ENCODE measurements at places on chromosomes 6 and 20. TPM values are rescaled to one million over a fixed set of nuclear protein-coding genes. Genes with fewer than 3 reads are reported as not detected.

DNA sequence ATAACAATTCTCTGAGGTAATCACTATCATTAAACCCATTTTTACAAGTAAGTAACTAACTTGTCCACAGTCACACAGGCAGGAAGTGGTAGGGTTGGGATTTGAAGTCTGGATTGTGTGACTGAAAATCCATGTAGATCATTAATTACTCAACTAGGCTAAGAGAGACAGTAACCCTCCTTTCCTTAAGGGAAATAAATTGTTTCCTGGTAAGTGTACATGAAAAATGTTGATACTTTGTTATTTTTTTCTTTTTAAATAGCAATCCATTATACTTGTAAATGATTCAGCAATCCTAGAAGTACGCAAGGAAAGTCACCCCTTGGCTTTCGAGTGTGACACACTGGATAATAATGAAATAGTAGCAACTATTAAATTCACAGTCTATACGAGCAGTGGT is 11.6 kb downstream of the SPACA1 start:
- no peak overlapping the region for H3K27ac ChIP-seq
- no peaks in the 10 kb centered on the region for H3K27me3 ChIP-seq
- no peak for DNase-seq
- no peaks in the 10 kb centered on the region for H3K36me3 ChIP-seq

The RRAGD gene
- total RNA-seq: 56.4 TPM

The IP6K3 gene
- 17.3 TPM for total RNA-seq

The SNAP25 gene
- total RNA-seq: 9.3 TPM

DNA sequence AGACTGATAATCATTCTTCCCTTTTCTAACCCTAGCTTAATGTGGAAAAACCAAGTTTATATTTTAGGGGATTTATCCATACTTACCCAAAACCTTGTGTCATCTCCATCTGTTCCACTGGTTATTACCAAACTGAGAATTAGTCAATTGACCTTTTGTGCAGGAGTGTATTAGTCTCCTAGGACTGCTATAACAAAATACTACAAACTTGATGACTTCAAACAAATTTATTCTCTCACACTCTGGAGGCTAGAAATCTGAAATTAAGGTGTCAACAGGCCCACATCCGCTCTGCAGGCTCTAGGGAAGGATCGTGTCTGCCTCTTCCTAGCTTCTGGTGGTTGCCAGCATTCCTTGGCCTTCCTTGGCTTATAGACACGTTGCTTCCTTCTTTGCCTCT is 12.7 kb upstream of the GMDS start:
- no peak for DNase-seq
- H3K4me3 ChIP-seq: no peak overlapping the region
- H3K27me3 ChIP-seq: no peaks in the 10 kb centered on the region
- no peak overlapping the region for H3K27ac ChIP-seq

DNA sequence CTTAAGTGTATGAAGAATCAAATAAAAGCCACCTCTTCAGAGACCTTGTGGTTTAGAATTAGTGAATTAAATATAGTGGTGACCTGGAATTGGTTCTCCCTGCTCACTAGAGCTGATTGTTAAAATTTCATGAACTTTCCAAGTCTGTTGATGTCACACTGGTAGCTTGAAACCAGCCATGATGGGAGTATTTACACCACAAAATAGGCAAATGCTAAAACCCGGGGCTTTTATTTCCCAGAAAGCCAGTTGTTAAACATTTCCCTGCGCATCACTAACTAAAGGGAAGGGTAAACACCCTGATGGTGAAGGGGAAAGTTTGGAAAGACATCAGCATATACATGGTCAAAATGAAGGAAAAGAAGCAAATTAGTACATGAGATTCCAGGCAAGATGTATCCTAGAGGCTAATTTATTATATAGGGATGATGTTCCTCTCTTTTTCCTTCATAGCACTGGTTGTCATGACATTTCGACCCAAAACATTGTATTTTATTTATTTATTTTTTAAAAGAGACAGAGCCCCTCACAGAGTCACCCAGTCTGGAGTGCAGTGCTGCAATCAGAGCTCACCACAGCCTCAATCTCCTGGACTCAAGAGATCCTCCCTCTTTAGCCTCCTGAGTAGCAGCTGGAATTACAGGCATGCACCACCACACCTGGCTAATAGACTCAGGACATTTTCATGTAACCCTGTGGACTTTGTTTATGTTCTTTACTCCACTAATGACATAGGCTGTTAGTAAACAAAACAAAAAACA is 123.2 kb downstream of the RIN2 start:
- no peak for DNase-seq
- H3K4me1 ChIP-seq: peaks cover 20% of the 10 kb centered on the region
- H3K27me3 ChIP-seq: no peaks in the 10 kb centered on the region
- no peak overlapping the region for H3K4me3 ChIP-seq
- no peak overlapping the region for H3K27ac ChIP-seq
- H3K36me3 ChIP-seq: no peaks in the 10 kb centered on the region

GRCh38 chr20:19833395-19833794 is 75.3 kb downstream of the RIN2 start:
- H3K4me3 ChIP-seq: no peak overlapping the region
- no peaks in the 10 kb centered on the region for H3K27me3 ChIP-seq
- H3K36me3 ChIP-seq: no peaks in the 10 kb centered on the region
- no peak for DNase-seq

The XKR7 gene
- not detected for total RNA-seq

DNA sequence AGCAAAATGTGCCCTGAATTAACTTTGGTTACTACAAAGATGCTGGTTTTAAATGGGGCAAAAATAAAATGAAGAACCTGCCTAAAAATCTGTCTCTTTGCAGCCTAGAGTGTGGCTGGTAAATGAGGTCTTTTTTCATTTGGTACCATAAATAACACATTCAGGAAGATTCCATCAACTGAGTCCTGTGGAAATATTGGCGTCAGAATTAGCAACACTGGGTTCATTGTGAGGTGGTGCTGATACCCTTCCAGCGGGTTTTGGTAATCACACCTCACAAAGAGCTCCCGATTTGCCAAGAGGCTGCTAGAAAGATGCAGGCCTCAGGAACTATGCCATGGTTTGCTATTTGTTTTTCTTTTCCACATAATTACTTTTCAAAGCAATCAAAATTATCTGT is 55.3 kb downstream of the FAM50B start:
- no peaks in the 10 kb centered on the region for H3K4me1 ChIP-seq
- DNase-seq: no peak
- peak overlapping the region; percentile 65 for H3K27ac ChIP-seq
- no peak overlapping the region for H3K4me3 ChIP-seq
- no peaks in the 10 kb centered on the region for H3K27me3 ChIP-seq

GRCh38 chr6:14113976-14114375 is 3.6 kb upstream of the CD83 start:
- no peaks in the 10 kb centered on the region for H3K36me3 ChIP-seq
- H3K4me3 ChIP-seq: no peak overlapping the region
- H3K4me1 ChIP-seq: no peaks in the 10 kb centered on the region
- H3K27me3 ChIP-seq: no peaks in the 10 kb centered on the region
- H3K27ac ChIP-seq: no peak overlapping the region
- DNase-seq: no peak

DNA sequence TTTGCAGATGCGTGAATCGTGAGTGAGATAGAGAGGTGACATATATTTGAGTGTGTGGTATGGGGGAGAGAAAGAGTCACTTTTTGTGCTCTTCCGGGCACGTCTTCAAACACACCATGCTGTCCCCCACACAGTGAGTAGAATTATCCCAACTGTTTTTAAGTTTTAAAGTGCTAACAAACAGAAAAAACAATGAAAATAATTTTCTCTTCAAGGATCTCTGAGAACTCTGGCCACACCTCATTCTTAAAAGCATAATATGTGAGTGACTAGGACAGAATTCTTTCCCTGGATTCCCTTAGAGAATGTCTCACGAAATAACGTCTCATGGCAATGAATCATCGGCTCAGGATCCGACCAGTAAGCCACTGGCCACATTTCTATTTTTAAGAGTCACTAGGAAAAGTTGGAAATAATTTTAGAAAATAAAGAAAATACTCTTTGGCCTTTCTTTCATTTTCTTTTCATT is 235.7 kb upstream of the ZNF217 start:
- H3K27ac ChIP-seq: peak overlapping the region; percentile 81
- DNase-seq: no peak
- no peaks in the 10 kb centered on the region for H3K36me3 ChIP-seq
- H3K4me1 ChIP-seq: no peaks in the 10 kb centered on the region
- H3K27me3 ChIP-seq: no peaks in the 10 kb centered on the region

The PLCB1 gene
- total RNA-seq: 45.5 TPM

The FAM83C gene
- total RNA-seq: not detected

DNA sequence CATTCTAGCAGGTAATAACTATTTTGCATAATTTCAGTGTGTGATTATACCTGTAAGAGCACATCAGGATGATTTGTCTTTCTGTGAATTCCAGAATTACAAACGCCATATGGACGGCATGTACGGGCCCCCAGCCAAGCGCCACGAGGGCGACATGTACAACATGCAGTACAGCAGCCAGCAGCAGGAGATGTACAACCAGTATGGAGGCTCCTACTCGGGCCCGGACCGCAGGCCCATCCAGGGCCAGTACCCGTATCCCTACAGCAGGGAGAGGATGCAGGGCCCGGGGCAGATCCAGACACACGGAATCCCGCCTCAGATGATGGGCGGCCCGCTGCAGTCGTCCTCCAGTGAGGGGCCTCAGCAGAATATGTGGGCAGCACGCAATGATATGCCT is 122.7 kb downstream of the TMEM242 start:
- no peak for DNase-seq
- no peaks in the 10 kb centered on the region for H3K4me1 ChIP-seq
- no peak overlapping the region for H3K4me3 ChIP-seq
- no peak overlapping the region for H3K27ac ChIP-seq
- H3K36me3 ChIP-seq: peaks cover 62% of the 10 kb centered on the region
- no peaks in the 10 kb centered on the region for H3K27me3 ChIP-seq

The DHX35 gene
- total RNA-seq: 41.0 TPM

GRCh38 chr6:31734247-31734820 is 2.0 kb downstream of the CLIC1 start:
- H3K27me3 ChIP-seq: no peaks in the 10 kb centered on the region
- DNase-seq: no peak
- peaks cover 56% of the 10 kb centered on the region for H3K4me1 ChIP-seq
- H3K36me3 ChIP-seq: peaks cover 42% of the 10 kb centered on the region

The SOX18 gene
- 17.2 TPM for total RNA-seq

GRCh38 chr6:111201244-111201554 is 113.9 kb downstream of the SLC16A10 start:
- no peaks in the 10 kb centered on the region for H3K4me1 ChIP-seq
- H3K27ac ChIP-seq: peak overlapping the region; percentile 19
- DNase-seq: no peak
- H3K36me3 ChIP-seq: no peaks in the 10 kb centered on the region
- no peak overlapping the region for H3K4me3 ChIP-seq

The CAGE1 gene
- not detected for total RNA-seq

DNA sequence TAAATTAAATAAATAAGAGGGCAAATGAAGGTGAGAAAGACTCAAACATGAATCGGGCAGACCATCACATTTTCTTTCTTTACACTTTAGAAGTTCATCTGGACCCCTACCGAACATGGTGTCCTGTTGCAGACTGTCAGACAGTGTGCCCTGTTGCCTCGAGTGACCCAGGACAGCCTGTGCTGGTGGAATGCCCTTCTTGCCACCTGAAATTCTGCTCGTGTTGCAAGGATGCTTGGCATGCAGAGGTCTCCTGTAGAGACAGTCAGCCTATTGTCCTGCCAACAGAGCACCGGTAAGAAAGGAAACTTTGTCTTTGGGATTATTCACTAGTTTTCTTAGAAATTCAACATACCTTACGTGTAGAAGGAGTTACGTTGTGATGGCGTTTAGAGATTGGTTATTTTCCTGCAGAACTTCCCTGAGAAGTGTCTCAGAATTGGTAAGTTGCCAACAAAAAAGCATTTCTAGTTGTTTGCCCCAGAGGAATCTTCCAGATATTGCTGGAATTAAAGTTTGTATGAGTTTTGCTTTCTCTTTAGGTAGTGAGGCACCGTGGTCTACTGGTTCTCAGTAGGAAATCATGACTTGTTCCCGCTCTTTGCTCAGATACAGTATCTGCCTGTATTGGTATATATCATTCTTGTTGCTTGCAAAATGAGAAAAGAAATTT is 70.1 kb downstream of the RNF144B start:
- DNase-seq: no peak
- H3K27ac ChIP-seq: no peak overlapping the region
- H3K4me3 ChIP-seq: no peak overlapping the region
- peaks cover 15% of the 10 kb centered on the region for H3K36me3 ChIP-seq
- H3K4me1 ChIP-seq: no peaks in the 10 kb centered on the region

GRCh38 chr20:23205611-23206041 is 119.5 kb upstream of the CD93 start:
- H3K27ac ChIP-seq: peak overlapping the region; percentile 68
- H3K4me1 ChIP-seq: no peaks in the 10 kb centered on the region
- no peaks in the 10 kb centered on the region for H3K27me3 ChIP-seq
- DNase-seq: peak; percentile 86
- H3K36me3 ChIP-seq: no peaks in the 10 kb centered on the region

The KCNQ2 gene
- not detected for total RNA-seq

DNA sequence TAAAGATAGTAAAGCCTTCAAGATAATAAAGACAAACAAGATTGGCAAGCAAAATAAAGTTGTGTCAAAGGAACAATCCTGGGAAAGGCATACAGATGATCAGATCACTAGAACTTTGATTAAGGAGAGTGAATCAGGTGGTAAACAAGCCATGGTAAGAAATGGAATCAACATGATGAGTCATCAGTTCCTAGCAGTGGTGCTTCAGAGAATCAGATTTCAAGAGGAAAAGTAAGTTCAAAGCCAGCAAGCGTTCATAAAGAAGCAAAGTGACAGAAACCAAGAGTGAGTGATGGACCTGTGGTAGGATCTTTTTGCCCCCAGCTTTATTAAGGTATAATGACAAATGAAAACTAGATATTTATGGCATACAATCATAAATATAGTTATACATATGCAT is 340.4 kb downstream of the TPBG start:
- no peaks in the 10 kb centered on the region for H3K27me3 ChIP-seq
- DNase-seq: no peak
- H3K36me3 ChIP-seq: no peaks in the 10 kb centered on the region
- no peaks in the 10 kb centered on the region for H3K4me1 ChIP-seq
- H3K4me3 ChIP-seq: no peak overlapping the region

DNA sequence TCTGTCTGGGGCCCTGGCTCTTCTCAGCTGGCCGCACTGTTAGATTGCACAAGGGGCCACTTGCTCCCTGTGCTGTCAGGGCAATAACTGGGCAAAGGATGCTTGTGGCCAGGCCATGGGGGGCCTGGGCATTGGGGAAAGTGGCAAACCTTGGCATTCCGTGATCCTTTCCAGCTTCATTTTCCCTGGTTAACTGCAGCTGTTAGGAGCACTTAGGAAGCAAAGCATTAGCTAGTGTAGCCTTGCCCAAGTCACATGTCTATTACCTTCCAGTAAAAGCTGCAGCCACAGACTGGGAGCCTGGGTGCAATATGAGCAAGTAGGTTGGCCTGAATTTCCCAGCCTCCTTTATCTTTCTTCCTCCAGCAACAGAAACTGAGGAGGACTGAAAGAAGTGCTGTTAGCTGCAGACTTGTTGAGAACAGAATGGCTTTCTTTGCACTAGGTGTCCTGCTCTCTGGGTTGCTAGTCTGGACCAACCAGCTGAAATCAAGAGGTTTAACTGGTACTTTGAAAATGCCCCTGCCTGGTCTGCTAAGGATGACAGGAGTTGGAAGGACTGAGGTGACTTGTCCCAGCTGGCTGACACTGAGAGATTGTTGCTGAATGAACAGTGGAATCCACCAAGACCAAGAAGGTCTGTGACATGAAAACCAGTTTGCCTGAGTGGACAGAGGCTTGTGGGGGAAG is 312.3 kb upstream of the SUPT3H start:
- H3K27me3 ChIP-seq: no peaks in the 10 kb centered on the region
- DNase-seq: no peak
- H3K4me3 ChIP-seq: no peak overlapping the region
- H3K4me1 ChIP-seq: no peaks in the 10 kb centered on the region

- H3K27ac ChIP-seq: no peak overlapping the region
- H3K27me3 ChIP-seq: no peaks in the 10 kb centered on the region
- no peak for DNase-seq
- no peaks in the 10 kb centered on the region for H3K36me3 ChIP-seq
- no peaks in the 10 kb centered on the region for H3K4me1 ChIP-seq
Measured at GRCh38 chr6:40882323-40882997, 156.6 kb downstream of the UNC5CL start.
